ENCODE measurements at places on chromosomes 1 and 21.
A peak's percentile ranks its signal among the peaks of the same experiment; 100 is the strongest.

- peak; percentile 57 for DNase-seq
These were observed 5.1 kb downstream of the TMEM201 start for GRCh38 chr1:9593492-9594465.

DNA sequence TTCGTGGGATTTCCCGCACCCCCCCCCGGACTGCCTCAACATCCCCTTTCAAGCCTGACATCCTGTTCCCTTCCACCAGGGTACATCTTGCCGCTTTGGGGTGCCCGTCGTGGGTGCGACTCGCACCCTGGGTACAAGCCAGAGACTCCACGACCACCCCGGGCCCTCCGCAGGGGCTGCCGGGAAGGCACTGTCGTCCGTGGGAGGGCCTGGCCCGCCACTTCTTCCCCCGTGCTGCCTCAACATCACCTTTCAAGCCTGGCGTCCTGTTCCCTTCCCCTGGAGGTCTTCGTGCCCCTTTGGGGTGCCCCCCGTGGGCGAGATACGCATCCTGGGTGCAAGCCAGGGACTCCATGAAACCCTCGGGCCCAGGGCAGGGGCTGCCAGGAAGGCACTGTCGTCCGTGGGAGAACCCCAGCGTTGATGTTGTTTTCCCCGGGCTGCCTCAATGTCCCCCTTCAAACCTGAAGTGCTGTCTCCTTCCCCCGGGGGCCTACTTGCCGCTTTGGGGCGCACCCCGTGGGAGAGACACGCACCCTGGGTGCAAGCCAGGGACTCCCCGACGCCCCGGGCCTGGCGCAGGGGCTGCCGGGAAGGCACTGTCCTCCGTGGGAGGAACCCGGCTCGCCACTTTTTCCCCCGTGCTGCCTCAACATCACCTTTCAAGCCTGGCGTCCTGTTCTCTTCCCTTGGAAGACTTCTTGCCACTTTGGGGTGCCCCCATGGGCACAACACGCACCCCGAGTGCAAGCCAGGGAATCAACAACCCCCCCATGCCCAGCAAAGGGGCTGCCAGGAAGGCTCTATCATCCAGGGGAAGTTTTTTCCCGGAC lies 138.6 kb downstream of the LIPI start:
- no peak for DNase-seq

- no peak for DNase-seq
These were observed 152.4 kb downstream of the GALNT2 start for GRCh38 chr1:230219174-230220067.

DNA sequence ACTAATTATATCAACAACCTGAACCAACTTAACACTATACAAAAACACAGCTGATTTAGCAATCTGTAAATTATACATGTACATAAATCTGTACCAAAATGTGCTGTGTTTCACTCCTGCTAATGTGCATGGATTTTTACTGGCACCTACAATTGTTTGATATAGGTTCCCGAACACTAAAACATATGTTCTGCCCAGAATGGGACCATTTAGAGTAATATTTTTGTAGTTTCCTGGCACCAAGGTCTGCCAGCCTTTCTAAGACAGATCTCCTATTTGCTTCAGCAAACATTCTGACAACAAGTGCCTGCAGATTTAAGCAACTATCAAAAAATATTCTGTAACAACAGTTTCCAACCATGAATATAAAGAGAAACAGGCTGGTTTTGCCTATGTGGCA lies 4.2 kb downstream of the KCNH1 start:
- DNase-seq = no peak

DNA sequence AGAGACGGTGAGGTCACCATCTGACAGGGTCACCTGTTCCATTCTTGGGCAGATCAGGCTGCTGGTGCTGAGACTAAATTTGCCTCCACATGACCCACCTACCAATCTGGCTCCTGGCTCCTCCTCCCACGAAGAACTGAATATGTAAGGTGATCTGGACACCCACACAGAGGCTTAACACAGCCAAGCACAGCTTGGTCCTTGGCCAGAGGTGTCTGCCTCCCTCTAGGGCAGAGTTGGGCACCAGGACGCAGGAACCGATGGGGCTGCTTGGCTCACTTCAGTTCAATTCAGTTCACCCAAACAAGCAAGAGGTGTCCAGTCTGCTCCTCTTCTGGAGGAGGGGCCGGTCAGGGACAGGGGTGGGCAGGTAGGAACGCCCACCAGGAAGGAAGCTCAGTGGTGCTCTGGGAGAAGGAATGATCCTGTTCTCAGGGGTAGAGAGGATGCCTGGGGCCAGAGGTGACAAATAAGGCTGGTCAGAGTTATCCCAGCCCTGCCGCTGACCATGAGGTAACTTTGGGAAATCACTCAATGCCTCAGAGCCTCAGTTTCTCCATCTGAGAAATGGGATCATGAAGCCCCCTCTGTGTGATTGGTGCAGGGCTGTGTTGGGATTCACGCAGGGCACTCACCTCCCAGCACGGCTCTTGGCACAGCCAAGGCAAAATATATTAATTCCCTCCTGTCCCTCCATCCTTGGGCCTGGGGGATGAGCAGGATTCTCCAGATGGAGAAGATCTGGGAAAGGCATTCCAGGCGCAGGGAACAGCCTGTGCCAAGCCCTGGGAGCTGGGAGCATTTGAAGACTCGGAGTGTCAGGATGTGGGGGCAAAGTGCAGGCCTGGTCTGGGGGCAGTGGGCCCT lies 284.5 kb downstream of the PTPRU start:
- DNase-seq = peak; percentile 61

GRCh38 chr21:41827951-41828883 lies 50.9 kb downstream of the PRDM15 start:
- no peak for DNase-seq

DNA sequence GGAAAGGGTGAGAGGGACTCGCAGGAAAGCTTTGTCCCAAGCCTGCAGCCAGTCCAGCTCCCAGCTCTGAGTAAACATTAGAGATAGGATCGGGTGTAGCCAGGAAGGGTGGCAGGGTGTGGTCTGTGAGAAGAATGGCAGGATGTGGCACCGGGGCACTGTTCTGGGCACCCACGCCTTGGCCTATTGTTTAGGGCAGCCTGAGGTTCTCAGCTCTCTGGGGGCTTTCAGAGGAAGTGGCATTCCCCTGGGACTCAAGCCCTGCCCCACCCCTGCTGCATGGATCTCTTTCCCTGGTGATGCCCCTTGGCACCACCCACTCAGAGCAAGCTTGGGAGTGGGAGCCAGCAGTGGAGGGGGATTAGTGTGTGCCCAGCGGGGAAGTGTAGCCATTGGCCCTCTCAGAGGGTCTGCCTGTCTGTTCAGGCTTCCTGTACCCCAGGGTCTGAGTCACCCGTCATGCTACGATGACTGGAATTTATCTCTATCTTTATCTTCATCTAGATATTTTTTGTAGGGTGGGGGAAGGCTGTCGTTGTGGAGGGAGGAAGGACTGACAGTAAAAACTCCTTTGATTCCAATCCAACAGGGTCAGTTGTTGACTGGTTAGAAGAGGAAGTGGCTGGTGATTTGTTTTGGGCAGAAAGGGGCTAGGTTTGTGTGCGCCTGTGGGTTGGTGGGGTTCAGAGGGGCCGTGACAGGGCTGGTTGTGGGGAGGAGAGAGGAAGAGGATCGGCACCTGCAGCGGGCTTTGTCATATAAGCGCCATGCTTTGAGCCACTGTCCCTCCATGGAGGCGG lies 31.6 kb downstream of the SOX13 start:
- DNase-seq = no peak

DNA sequence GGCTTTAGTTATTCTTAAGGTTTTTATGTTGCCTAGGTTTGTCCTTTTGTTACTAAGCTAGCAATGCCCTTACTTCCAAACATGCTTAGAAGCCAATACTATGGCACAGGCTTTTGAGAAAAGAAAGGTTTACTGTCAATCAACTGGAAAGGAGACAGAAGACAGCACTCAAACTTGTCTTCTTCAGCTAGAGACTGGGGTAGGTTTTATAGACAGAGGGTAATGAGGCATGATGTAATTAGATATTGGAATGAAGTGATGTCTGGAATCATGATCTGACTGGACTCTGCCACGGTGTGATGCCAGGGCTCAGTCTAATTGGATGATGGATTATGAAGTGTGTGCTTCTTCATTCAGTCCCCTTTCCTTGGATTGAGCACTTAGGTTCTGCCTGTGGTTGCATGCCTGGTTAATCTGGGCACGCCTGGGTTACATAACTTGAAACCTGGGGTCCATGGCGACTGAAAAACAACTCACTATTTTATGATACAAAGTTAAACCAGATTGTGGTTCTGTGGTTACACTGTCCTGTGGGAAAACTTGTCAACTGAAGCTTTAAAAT lies 625.8 kb downstream of the BRINP3 start:
- peak; percentile 55 for DNase-seq

GRCh38 chr1:235018161-235018560 lies 110.5 kb downstream of the TOMM20 start:
- no peak for DNase-seq

DNA sequence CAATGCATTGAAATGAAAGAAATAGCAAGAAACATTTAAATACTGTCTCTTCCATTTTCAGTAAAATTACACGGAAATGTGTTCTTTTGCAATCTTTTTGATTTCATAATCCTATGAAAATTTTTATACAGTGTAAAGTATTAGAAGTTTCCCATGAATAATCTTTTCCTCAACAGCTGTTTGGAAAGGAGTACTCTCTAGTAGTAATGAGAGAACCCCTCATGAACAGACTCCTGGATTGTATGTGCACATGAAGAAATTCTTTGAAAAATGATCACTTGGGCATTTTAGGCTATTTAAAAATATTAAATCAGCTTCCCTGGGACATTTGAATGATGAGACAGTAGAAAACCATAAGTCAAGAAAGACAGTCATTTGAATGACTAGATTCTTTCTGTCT lies 64.4 kb downstream of the LHX9 start:
- no peak for DNase-seq

DNA sequence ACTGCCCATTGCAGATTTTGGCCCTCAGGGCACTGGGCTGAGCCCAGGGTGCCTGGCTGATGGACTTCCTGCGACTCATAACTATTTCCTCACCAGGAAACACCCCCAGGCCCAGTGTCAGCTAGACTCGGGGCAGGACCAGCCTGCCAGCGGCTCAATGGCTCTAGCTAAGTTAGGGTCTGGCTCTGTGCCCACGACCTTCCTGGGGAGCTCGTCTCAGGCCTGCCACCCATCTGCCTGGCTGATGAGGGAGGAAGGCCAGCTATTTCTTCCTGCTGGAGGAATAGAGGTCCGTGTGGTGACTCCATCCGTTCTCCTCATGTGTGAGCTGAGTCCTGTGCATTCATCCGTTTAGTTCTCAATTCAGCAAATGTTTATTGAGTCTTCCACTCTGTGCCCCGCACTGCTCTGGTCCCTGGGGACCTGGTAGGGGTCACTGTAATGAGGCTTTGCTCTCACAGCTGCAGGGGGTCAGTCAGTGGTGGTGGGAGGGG lies 44.5 kb downstream of the KIRREL1 start:
- DNase-seq = no peak

DNA sequence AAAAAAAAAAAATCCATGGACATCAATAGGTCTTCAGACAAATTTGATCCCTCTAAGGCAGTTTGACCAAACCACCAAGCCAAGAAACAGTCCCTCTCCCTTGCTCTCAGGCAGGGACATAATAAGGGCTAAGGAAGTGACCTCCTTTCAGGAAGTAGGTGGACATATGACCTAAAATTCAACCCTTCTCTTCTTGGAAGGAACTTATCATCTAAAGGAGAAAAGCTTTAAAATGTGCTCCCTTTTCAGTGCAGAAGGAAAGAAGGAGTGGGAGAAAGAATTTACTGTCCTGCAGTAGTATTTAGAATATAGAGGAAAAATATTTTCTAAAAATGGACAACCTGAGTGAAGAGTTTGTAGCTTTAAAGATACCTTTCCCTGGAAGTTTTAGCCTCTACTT lies 118.1 kb downstream of the DTL start:
- DNase-seq = no peak

DNA sequence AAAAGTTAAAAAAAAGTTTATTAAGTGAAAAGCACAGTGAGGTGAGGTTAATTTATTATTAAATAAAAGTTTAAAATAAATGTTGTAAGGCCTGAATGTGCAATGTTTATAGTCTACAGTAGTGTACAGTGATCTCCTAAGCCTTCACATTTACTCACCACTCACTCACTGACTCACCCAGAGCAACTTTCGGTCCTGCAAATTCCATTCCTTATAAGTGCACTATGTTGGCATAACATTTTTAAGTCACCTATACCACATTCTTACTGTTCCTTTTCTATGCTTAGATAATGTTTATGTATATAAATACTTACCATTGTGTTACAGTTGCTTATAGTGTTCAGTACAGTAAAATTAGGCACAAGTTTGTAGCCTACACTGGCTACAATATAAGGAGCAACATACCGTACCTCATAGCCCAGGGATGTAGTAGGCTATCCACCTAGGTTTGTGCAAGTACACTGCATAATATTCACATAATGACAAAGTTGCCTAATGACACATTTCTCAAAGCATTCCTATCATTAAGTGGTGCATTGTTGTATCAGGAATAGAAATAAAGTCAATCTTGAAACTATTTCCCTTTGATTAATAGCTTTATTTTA lies 426.5 kb upstream of the BRINP3 start:
- no peak for DNase-seq

DNA sequence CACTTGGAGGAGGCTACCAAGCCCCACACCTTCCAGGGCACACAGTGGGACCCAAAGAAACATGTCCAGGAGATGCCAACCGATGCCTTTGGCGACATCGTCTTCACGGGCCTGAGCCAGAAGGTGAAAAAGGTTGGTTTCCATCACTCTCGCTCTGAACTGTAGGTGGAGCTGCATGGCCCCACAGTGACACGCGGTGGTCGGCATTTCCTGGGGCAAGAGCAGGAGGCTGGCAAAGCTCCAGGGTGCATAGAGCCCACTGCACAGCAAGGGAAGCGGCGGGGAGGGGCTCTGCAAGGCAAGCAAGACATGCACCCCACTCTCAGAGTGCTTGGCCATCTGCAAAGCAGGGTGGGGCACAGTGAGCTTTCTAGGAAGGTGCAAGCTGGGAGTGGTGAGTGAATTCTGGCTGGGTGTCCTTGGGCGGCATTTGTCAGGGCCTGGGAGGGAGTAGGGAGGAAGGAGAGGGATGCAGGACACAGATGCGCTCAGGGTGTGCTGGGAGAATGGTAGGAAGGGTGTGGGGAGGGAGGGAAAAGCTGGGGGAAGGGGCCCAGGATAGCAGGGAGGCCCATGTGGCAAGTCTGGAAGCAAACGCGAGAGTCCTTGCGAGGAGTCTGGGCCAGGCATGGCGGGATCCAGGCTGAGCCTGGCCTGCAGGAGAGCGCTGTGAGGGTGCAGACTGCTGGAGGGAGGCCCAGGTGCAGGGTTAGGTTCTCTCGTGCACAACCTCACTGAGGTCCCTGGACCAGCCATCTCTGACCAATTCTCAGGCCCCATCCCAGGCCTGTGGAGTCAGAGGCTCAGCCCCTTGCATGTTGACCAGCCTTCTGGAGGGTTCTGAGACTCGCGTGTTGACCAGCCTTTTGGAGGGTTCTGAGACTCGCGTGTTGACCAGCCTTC lies 11.0 kb downstream of the TRPM2 start:
- DNase-seq = no peak

- no peak for DNase-seq
These were observed 10.0 kb downstream of the LRP8 start for GRCh38 chr1:53317646-53318539.

- no peak for DNase-seq
These were observed 2.4 kb downstream of the SLC27A3 start for GRCh38 chr1:153777648-153778047.

- DNase-seq = no peak
These were observed 15.3 kb downstream of the FAM151A start for GRCh38 chr1:54607821-54608565.

- DNase-seq = no peak
These were observed 11.4 kb upstream of the TMEM125 start for GRCh38 chr1:43258370-43258769.

Data from NCI-H2171 treated with DMSO at 0.1 percent for 48 hours (cell line).